ENCODE measurements at places on chromosomes 6 and 20.

DNA sequence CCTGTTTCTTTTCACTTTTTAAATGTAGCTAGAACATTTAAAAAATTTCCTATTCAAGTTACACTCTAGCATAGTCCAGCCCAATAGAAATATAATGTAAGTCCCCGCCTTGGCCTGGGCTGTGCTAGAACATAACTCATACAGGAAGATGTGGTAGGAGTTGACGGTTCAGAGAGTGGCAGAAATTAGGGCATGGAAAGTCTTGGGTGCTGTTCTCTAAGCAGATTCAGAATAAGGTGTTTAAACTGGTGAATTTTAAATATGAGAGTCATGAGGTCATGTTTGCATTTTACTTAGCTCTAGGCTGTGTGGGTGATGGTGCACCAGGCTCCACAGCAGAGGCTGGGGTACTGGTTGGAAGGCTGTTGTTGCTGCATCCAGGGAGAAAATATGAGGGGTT is 256.5 kb downstream of the FARS2 start:
- DNase-seq = no peak

DNA sequence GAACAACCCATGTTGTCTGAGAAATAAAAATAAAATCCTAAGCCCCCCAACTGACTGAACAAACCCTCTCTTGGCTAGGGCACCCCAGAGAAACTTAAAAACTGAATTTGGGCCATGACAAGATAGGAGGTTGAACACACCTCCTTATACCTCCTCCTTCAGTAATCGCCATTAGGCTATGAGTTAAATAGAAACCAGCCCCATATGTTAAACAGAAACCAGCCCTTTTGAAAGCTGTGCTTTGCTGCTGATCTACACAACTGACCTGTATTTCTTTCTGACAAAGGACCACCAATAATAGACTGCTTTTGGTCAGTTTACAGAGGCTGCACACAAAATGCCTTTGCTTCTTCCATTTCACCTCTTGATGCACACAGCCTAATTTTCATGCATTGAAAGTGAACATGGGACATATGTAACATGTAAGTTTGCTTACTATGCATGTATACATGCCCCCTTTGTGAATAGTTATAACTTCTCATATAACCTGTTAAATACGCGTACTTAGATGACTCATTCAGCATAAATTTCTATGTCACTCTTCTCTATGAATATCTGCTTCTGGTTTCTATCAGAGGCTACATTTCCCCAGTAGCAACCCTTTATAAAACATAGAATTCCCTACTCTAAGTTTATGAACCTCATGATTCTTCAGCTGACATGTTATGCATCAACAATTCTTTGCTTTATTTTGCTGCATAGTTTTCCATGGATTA is 462.9 kb downstream of the COL12A1 start:
- DNase-seq = no peak

DNA sequence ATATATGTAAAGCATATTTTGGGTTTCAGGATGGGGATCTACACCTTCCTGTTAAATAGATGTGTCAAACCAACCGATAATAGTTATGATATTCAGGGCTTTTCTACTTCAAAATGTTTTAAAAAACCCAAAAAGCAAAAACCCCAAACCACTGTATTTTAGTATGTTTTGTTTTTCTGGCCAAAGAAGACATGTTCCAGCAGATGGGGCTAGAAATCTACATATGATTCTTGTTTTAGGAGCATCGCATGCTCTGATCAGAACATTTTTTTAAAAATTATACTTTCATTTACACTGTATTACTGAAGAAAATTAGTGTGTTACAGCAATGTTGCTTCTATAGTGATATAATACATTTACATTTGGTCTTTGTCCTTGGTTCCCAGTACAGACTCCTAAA is 11.0 kb downstream of the RMND1 start:
- no peak for DNase-seq

- no peak for DNase-seq
Measured at GRCh38 chr6:141867767-141868166, 265.0 kb upstream of the GJE1 start.

DNA sequence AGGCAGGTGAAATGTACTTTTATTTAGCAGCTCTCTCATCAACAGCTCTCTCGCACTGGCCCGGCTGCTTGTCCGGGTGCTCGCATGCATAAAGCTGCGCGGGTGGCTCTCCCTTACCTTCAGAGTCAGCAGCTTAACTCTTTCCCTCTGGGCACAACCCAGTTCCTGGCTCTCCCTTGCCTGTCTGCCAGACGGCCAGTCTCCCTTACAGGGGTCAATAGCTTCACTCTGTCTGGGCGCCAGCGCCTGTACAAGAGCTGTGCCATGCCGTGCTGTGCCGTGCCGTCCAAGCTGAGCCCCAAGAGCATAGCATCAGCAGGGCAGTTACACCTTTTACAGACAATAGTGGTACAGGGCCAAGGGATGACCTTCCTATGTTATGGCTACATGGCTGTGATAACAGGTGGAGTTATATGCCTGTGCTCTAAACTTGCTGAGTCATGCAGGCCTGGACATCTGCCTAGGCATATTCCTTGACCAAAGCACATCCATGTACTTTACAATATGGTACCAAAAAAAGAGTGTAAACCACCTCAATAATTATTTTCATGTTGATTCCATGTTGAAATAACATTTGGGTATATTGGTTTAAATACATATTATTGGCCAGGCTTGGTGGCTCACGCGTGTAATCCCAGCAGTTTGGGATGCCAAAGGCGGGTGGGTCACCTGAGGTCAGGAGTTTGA is 47.9 kb downstream of the BLTP3A start:
- no peak for DNase-seq
